ENCODE measurements at places on chromosomes 5 and 9. TPM values are rescaled to one million over a fixed set of nuclear protein-coding genes. Genes with fewer than 3 reads are reported as not detected.

Gene ITK
- under 0.01 TPM for total RNA-seq

Gene KCNN2
- not detected for total RNA-seq

Gene PIP5KL1
- 7.9 TPM for total RNA-seq

Gene FOXI1
- not detected for total RNA-seq

Gene RNF180
- 3.8 TPM for total RNA-seq

Gene PDZD2
- 0.09 TPM for total RNA-seq

Gene JAKMIP2
- 1.8 TPM for total RNA-seq

Gene PCDHA13
- not detected for total RNA-seq

Gene LCN1
- not detected for total RNA-seq

Gene MARCOL
- total RNA-seq: not detected

Gene BHMT
- total RNA-seq: not detected

Gene RCL1
- total RNA-seq: 8.9 TPM

Gene PLAC8L1
- total RNA-seq: not detected

Gene C6
- 10.0 TPM for total RNA-seq

Gene IFNK
- total RNA-seq: not detected

Gene FAM221B
- not detected for total RNA-seq

Gene PCDHB7
- total RNA-seq: 0.23 TPM

Gene SPATA31C2
- not detected for total RNA-seq

Gene MED7
- 4.0 TPM for total RNA-seq

Gene FSTL4
- not detected for total RNA-seq

Gene CDC14B
- 11.0 TPM for total RNA-seq

Gene CDC25C
- 0.12 TPM for total RNA-seq

Gene HAND1
- total RNA-seq: not detected

Gene RUSC2
- 21.5 TPM for total RNA-seq

Gene OSMR
- 74.9 TPM for total RNA-seq

Gene NNT
- total RNA-seq: 54.8 TPM

Gene SLCO4C1
- total RNA-seq: 0.58 TPM

Gene PLEKHG4B
- total RNA-seq: not detected

Gene SARDH
- total RNA-seq: 4.9 TPM

Gene PTGS1
- 110 TPM for total RNA-seq

Gene WHRN
- total RNA-seq: 1.3 TPM

Gene ADGRD2
- not detected for total RNA-seq

Gene PDCD1LG2
- 0.77 TPM for total RNA-seq

Gene HRH2
- total RNA-seq: 1.6 TPM

Gene SRP19
- 46.0 TPM for total RNA-seq

Gene INSL4
- not detected for total RNA-seq

Gene HTR1A
- not detected for total RNA-seq

Gene OBP2B
- not detected for total RNA-seq

Gene IFNA2
- total RNA-seq: not detected

Gene ATG10
- total RNA-seq: 0.77 TPM

Gene GNA14
- 0.09 TPM for total RNA-seq

Gene FIBCD1
- total RNA-seq: 1.4 TPM

Gene NIPAL4
- total RNA-seq: 0.26 TPM

Gene MOCS2
- total RNA-seq: 33.6 TPM

Gene ROR2
- total RNA-seq: 49.7 TPM

Gene PFN3
- not detected for total RNA-seq

Gene IL13
- not detected for total RNA-seq

Gene SEMA4D
- total RNA-seq: 0.23 TPM

Gene ECM2
- 11.4 TPM for total RNA-seq

Gene CNTLN
- 5.4 TPM for total RNA-seq

Gene SMIM23
- not detected for total RNA-seq

Gene MOB3B
- total RNA-seq: 0.09 TPM

Gene GRM6
- total RNA-seq: not detected

Gene ORM2
- not detected for total RNA-seq
